ENCODE measurements at places on chromosomes 2 and 18.

DNA sequence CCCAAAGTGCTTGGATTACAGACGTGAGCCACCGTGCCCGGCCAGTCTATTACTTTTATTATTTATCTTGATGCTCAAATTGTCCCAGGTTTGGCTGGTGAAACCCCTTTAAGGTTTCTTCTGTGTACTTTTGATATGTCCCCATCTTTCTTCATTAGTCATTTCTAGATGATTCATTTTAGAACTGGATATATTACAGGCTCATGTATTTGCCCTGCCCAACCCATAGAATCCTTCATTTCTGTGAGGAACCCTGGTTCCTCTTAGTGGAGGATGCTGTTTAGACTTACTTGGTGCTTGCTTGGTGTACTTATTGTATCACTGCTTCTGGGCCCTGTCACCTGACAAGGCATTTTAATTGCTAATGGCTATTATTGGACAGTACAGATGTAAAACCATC is 40.1 kb downstream of the KCMF1 start:
- DNase-seq = no peak

DNA sequence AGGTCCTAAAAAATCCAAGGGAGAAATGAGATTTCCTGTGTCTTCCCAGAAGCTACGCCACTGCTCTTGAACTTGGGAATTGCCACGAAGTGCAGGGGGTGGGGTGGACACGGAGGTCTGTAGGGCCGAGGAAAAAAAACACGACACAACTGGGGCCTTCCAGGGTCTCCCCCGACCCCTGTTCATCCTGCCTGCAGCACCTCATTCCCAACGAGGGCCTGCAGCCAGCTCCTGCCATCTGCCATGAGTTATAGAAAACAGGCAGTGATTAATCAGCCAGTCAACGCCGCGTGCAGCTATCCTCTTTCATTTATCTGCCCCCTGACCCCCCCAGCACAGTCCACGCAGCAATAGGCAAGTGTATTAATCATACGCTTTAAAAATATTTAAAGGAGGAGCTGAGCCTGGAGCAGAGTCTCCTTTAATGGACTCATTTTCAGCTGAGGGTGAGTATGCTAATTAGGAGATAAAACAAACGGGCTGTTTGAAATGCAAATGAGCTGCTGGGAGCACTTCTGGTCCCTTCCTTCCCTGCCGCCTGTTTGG is 209.9 kb downstream of the TFCP2L1 start:
- peak; percentile 80 for DNase-seq

DNA sequence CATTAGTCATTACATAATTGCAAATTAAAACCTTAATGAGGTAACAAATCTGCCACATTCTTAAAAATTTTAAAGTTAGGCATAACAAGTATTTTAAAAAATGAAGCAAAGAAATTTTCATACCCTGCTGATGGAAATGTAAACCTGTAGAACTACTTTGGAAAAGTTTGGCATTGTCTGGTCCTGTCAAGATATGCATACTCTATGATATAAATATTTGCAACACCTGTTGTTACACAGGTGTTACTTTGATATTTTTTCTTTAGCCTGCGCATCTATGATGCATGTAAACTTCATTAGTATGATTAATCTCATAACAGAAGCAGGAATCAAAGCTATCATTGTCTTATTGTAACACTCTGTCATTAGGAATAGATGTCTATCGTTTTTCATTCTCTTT is 634.3 kb downstream of the TRIB2 start:
- no peak for DNase-seq

- DNase-seq = peak; percentile 52
Observed at GRCh38 chr2:109448946-109449788, 164.6 kb downstream of the SEPTIN10 start.

- no peak for DNase-seq
Observed at GRCh38 chr2:76687923-76688322, 834.3 kb downstream of the LRRTM4 start.

- DNase-seq = no peak
Observed at GRCh38 chr2:126893606-126894005, 5.1 kb upstream of the TEX51 start.

DNA sequence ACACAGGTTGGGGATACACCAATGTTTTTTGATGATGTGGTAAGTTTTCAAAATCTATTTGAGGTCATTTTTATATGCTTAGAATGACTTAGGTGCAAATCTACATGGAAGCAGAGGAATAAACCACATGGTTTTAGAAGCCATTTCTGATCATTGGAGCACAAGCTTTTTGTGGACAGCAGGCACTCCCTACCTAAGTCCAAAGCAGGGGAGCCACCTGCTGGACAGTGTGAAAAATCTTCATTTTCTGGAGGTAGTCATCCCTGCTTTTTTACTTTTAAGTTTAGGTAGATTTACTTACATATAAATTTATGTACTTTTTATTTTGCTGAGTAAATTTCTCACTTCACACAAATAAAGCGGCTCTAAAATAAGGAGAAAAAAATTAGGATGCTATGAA is 323.2 kb downstream of the PLCL1 start:
- peak; percentile 73 for DNase-seq
